DND-41 (cell line): ENCODE measurements at places on chromosomes 3 and 15.
A peak's percentile ranks its signal among the peaks of the same experiment; 100 is the strongest.

- DNase-seq, result no peak
- H3K27ac ChIP-seq, result no peak overlapping the region
- H3K27me3 ChIP-seq, result no peaks in the 10 kb centered on the region
These were observed 31.6 kb downstream of the TMEM40 start for GRCh38 chr3:12727481-12727880.

DNA sequence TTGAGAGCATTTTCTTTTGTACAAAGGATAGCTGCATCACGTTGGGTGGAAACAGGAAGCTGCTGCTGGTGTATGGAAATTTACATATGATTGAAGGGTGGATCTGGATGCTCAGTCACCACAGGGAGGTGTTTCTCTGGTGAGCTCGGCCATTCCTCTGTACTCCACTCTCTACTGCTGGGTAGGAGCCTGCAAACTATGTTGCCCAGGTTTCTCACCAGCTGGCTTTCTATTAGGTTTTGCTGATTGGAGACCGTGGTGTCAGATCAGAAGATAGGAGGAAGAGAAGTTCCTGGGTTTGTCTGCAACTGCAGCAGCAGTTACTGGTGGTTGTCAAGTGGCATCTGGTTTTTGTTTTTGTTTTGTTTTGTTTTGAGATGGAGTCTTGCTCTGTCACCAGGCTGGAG is 61.7 kb downstream of the TAMM41 start:
- H3K4me3 ChIP-seq, result no peak overlapping the region
- H3K27ac ChIP-seq, result no peak overlapping the region
- no peaks in the 10 kb centered on the region for H3K27me3 ChIP-seq

DNA sequence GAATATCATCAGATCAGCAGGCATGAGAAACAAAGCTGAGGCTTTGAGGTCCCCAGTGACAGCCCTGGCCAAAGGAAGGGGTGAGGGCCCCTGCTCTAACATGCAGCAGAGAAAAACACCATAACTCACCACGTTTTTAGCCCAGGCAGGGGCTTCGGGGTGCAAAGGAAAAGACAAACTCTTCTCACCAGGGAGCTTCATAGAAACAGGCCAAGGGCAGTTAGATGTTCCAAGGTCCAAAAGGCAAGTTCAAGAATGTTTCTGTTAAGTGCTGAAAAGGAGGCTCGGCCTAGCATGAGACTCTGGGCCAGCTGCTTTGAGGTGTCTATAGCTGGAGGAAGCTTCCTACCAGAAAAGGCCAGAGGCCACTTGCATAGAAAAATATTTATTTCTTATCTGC is 608.4 kb upstream of the CFAP20DC start:
- H3K27me3 ChIP-seq, result no peaks in the 10 kb centered on the region
- no peaks in the 10 kb centered on the region for H3K4me1 ChIP-seq
- H3K4me3 ChIP-seq, result no peak overlapping the region

DNA sequence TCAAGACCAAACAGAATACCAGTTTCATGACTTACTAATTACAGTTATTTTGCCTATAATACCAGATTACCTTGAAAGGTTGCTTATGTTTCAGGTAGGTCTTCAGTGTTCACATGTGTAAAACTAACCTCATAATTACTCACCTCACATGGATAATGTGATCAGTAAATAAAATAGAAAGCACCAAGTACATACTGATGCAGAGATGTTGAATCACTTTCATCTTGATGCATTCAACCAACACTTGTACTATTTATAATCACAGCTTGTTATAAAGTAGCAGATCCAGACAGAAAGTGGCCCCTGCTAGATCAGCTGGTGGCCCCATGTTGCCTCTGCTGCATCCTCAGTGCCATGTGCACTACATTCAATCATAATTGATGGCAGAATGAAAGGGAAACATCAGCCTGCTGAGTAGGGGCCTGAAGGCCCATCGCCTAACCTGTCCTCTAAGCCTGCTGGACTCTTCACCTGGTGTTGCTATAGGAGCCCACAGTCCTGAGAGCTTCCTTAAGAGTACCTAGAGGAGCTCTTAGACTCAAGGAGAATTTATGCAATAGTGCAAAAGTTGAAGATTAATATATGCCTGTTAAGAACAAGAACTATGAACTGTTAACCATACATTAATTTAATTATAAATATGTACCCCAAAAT is 154.3 kb downstream of the PLCL2 start:
- H3K4me3 ChIP-seq, result no peak overlapping the region
- no peak for DNase-seq
- no peak overlapping the region for H3K27ac ChIP-seq
- no peaks in the 10 kb centered on the region for H3K27me3 ChIP-seq

GRCh38 chr3:157238457-157238856 is 78.5 kb upstream of the CCNL1 start:
- no peak overlapping the region for H3K27ac ChIP-seq
- no peak overlapping the region for H3K4me3 ChIP-seq
- no peaks in the 10 kb centered on the region for H3K4me1 ChIP-seq
- no peak for DNase-seq
- no peaks in the 10 kb centered on the region for H3K27me3 ChIP-seq

DNA sequence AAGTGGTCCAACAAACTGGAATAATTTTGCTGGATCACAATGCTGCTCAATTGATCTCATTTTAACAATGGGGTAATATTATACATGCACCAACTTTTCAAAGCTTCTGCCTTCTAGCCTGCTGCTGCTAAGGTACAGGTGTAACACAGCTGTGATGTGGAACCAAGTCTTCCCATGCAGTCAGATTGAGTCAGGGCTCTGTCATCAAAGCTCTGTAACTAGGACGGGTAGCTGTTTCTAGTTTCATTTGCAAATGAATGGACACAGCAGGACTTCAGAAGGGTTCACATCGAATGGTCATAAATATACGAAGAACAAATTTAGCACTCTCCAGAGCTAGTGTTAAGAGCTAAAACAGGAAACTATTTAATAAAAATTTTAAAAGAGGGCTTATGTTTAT is 189.2 kb downstream of the USP13 start:
- H3K27me3 ChIP-seq, result no peaks in the 10 kb centered on the region
- no peaks in the 10 kb centered on the region for H3K4me1 ChIP-seq
- no peak overlapping the region for H3K4me3 ChIP-seq
- no peak overlapping the region for H3K27ac ChIP-seq

DNA sequence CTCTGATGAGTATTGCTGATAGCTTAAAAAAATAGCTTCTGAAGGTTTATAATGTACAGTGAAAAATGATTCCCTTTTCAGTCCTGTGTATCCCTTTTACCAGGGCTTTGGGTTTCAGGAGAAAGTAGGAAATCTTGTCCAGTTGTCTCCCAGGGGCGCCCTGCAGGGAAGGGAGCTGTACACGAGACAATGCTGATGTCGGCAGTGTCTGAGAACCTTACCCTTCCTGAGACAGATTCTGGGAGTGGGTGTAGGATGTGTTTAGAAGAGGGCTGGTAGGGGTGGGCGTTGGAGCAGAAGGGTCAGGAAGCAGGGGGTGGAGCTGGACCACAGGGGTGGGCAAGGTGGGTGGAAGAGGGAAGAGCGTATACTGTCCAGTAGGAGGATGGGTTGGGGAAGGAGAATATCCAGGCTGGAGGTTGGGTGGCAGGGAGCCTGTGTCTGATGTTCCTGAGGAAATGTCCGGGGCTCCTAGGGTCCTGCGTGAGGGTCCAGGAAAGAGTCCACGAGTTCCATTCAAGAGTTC is 5.6 kb downstream of the THPO start:
- H3K27ac ChIP-seq, result no peak overlapping the region
- H3K4me1 ChIP-seq, result no peaks in the 10 kb centered on the region
- no peak for DNase-seq
- peaks cover 19% of the 10 kb centered on the region for H3K36me3 ChIP-seq
- H3K27me3 ChIP-seq, result peaks cover 3% of the 10 kb centered on the region
- H3K4me3 ChIP-seq, result no peak overlapping the region

GRCh38 chr3:3551981-3552380 is 247.2 kb upstream of the LRRN1 start:
- no peaks in the 10 kb centered on the region for H3K4me1 ChIP-seq
- no peaks in the 10 kb centered on the region for H3K36me3 ChIP-seq
- no peaks in the 10 kb centered on the region for H3K27me3 ChIP-seq
- no peak overlapping the region for H3K4me3 ChIP-seq
- no peak for DNase-seq

GRCh38 chr3:176351408-176351807 is 845.9 kb downstream of the TBL1XR1 start:
- H3K27ac ChIP-seq, result no peak overlapping the region
- H3K4me3 ChIP-seq, result no peak overlapping the region
- no peaks in the 10 kb centered on the region for H3K36me3 ChIP-seq

GRCh38 chr3:26293329-26293844 is 329.2 kb upstream of the LRRC3B start:
- no peaks in the 10 kb centered on the region for H3K4me1 ChIP-seq
- no peaks in the 10 kb centered on the region for H3K36me3 ChIP-seq
- no peaks in the 10 kb centered on the region for H3K27me3 ChIP-seq
- no peak overlapping the region for H3K27ac ChIP-seq
- DNase-seq, result no peak

- no peaks in the 10 kb centered on the region for H3K27me3 ChIP-seq
- no peaks in the 10 kb centered on the region for H3K4me1 ChIP-seq
- H3K27ac ChIP-seq, result no peak overlapping the region
- no peak overlapping the region for H3K4me3 ChIP-seq
- no peak for DNase-seq
These were observed 5.1 kb downstream of the NLGN1 start for GRCh38 chr3:173402656-173403055.

DNA sequence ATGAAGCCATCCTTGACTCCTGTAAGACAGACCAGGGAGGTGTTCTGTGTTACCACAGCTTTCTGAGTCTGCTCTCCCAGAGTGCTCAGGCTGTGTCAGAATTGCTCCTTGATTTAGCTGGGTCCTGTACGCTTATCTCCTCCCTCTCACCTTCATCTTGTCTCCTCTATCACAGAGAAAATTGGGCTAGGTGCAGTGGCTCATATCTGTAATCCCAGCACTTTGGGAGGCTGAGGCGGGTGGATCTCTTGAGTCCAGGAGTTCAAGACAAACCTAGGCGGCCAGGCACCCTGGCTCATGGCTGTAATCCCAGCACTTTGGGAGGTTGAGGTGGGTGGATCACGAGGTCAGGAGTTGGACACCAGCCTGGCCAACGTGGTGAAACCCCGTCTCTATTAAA is 5.9 kb downstream of the SCAMP5 start:
- H3K27ac ChIP-seq, result no peak overlapping the region
- DNase-seq, result no peak
- H3K36me3 ChIP-seq, result no peaks in the 10 kb centered on the region

DNA sequence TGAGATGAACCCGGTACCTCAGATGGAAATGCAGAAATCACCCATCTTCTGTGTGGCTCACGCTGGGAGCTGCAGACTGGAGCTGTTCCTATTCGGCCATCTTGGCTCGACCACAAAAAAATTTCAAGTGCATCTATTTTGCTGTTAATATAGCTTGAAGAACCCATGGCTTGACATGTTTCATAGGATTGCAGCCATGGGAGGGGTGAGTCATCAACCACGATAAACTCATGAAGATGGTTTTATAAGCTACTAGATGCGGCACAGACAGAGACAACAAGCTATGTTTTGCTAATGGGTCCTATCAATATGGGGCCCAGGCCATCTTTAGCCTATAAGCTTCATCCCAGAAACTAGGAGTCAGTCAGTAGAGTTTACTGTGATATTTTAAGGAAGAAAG is 100.4 kb upstream of the PHLDB2 start:
- no peak overlapping the region for H3K4me3 ChIP-seq
- no peaks in the 10 kb centered on the region for H3K27me3 ChIP-seq
- DNase-seq, result no peak

DNA sequence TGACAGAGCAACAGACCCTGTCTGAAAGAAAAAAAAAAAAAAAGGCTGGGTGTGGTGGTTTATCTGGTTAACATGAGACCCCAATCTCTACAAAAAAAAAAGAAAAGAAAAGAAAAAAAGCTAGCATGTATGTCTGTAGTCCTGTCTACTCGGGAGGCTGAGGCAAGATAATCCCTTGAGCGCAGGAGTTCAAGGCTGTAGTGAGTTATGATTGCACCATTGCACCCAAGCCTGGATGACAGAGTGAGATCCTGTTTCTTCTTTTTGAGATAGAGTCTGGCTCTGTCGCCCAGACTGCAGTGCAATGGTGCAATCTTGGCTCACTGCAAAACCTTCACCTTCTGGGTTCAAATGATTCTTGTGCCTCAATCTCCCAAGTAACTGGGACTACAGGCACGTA is 8.4 kb upstream of the DHX30 start:
- no peak overlapping the region for H3K4me3 ChIP-seq
- H3K27ac ChIP-seq, result no peak overlapping the region
- H3K27me3 ChIP-seq, result no peaks in the 10 kb centered on the region
- H3K4me1 ChIP-seq, result peaks cover under 1% of the 10 kb centered on the region
- no peaks in the 10 kb centered on the region for H3K36me3 ChIP-seq
- no peak for DNase-seq

DNA sequence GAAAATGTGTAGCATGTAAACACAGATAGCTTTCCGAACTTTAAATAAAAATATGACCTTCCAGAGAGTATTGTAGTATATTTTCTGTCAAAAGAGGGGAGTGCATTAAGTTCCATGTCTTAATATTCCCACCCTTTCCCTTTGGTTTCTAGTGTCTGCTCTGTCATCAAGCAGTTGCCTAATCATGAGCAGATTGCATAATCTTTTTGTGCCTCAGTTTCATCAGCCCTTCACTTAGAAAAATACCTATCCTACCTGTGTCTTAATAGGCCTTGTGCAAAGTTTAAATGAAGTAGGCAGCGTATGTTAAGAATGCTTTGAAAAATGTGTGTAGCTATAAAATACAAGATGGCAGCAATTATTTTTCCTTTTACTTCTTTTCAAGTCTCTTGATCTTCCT is 52.8 kb downstream of the CALML4 start:
- no peaks in the 10 kb centered on the region for H3K27me3 ChIP-seq
- no peaks in the 10 kb centered on the region for H3K4me1 ChIP-seq
- H3K36me3 ChIP-seq, result peaks cover 56% of the 10 kb centered on the region

DNA sequence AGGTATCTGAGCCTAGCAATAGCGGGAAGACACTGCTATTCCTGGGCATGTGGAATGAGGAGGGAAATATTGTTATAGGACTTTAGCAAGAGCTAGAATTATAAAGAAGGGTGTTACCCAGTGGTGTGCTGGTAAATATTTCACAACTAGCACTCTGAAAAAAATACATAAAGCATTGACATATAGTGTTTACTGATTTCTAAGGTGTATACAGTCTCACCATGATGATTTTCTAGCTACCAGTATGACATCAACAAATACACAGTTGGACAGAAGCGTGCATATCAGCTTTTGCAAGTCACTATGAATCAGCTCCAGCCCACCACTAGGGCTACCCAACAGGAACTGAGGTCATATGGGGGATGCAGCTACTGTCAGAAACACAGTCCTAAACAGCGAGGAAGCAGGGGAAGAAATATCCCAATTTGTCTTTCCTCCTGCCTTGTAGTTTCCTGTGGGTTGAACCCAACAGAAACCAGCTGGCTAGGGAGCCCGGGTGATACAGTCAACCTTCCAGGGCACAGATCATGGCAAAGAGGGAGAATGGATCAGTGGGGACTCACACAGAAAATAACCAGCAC is 39.6 kb downstream of the HGD start:
- no peak overlapping the region for H3K4me3 ChIP-seq
- H3K27me3 ChIP-seq, result no peaks in the 10 kb centered on the region
- H3K4me1 ChIP-seq, result no peaks in the 10 kb centered on the region
- H3K36me3 ChIP-seq, result no peaks in the 10 kb centered on the region

GRCh38 chr3:81302045-81302444 is 459.4 kb downstream of the GBE1 start:
- H3K27me3 ChIP-seq, result no peaks in the 10 kb centered on the region
- H3K36me3 ChIP-seq, result no peaks in the 10 kb centered on the region
- H3K27ac ChIP-seq, result no peak overlapping the region
- no peak overlapping the region for H3K4me3 ChIP-seq
- peak; percentile 39 for DNase-seq
